Activated CD4-positive, alpha-beta T cell treated with anti-CD3 and anti-CD28 coated beads, Interleukin-2, Interleukin-4, amounts not matched to agents 100 ng/mL and 50 ng/mL, durations not matched to agents 16 hours and 8 hours (primary cell): ENCODE measurements at places on chromosomes 1 and 21.

DNA sequence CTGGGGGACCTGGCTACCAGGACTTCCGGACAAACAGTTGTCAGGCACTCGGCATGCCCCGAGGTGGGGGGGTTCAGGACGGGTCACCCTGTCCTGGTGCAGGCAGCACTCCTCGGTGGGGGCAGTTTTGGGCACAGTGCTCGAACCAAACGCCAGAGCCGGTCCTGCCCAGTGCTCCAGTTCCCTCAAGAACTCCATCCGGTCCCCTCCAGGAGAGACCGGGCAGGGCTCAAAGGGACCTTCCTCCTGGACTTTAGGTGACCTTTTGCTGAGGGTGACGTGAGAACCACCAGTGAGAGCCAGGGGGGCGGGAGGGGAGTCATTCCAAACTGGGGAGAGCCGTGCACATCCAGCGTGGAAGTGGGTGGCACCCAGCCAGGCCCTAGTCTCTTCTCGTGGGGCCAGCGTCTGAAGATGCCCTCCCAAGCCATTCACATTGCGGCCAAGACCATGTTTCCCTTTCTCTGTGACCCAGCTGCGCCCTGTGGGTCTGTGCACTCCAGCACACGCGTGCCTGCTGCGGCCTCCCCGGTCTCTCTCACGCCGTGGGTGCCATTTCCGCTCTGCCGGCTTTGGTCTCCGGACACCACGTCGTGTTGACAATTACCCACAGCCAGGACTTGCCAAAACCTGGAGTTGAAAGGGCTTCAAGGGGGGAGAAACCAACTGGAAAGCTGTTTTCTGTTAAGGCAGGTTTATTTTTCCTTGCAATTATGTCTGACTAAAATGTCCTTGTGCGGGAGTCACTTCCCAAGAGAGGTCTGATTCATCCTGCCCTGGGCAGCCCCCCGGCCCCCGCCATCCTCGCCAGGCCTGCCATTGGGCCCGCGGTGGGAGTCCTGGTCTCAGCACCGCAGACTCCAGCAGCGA, 178.8 kb upstream of the ARHGEF16 start:
- DNase-seq = no peak

DNA sequence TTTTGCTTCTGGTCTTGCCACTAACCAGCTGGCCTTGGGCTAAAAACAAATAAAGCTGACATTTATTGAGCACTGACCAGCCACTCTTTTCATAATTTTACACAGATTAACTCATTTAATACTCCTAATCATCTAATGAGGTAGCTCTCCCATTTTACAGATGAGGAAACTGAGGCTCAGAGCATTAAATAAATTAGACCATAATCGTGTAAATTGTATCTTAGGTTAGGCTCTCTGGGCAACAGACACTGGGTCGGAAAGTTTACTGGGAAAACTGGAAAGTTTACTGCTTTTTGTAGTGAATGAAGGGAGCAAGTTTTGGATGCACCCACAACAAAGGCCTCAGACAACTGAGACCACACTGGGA, 7.3 kb downstream of the BMP8B start:
- DNase-seq = no peak

DNA sequence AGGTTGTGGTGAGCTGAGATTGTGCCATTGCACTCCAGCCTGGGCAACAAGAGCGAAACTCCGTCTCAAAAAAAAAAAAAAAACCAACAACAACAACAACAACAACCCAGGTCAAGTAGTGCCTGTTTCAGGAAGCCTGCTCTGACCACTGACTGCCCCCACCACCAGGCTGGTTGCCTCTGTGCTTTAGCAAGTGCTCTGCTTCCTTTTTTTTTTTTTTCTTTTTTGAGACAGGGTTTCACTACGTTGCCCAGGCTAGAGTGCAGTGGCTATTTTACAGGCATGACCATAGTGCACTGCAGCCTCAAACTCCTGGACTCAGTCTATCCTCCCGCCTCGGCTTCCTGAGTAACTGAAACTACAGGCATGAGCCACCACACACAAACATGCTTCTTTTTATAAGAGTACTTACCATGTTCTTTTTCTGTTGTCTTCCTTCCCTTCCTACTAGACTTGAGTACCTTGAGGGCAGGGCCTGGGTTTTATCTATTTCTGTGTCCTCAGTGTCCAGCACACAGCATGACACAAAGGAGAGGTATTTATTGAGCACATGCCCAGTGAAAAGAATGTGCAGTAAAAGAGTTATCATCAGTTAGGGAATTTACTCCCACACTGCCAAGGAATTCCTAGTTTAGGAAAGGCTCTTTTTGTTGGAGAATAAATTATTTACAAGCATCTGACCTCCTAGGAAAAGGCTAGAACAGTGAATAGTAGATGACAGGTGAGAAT, 9.9 kb upstream of the COA7 start:
- no peak for DNase-seq

GRCh38 chr1:201173736-201174135, 16.9 kb upstream of the IGFN1 start:
- DNase-seq = no peak

DNA sequence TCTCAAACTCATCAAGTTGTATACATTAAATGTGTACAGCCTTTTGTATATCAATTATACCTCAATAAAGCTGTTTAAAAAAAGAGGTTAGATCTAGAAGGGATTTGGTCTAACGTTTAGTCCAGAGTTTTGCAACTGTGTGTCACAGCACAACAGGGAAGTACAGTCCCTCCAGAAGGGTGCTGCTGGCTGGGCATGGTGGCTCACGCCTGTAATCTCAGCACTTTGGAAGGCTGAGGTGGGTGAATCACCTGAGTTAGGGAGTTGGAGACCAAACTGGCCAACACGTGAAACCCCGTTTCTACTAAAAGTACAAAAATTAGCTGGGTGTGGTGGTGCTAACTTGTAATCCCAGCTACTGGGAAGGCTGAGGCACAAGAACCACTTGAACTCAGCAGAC, 78.3 kb upstream of the HAO2 start:
- no peak for DNase-seq

DNA sequence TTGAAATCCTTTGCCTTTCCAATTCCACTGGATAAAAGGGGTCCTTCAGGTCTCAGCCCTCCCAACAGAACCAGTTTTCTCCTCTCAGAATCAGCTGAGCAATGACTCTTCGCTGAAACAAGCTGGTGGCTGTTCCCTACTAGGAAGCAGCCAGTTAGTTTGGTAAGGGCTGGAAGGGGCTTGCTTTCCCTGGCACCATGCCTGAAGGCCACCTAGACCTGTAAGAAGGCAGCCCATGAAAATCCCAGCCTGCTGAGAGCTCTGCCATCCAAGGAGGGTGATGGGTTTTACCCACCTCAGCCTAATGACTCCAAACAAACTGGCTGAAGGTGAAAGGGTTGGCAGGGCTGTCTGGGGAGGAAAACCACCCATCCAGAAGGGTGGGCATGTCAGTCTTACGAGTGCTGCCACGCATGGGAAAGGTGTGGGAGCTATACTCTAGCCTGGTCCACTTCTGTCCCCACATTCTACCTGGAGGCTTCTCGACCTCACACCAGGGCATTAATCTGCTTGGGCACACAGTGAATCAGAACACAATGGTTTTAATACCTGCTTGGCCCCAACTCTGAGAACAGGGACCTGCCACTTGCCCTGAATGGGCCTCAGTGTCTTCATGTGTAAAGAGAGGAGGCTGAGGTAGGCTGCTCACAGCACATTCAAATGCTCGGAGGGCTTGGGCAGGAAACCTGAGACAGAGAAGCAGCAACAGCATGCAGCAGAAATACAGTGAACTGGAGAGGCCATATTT, 53.0 kb downstream of the CD46 start:
- no peak for DNase-seq

DNA sequence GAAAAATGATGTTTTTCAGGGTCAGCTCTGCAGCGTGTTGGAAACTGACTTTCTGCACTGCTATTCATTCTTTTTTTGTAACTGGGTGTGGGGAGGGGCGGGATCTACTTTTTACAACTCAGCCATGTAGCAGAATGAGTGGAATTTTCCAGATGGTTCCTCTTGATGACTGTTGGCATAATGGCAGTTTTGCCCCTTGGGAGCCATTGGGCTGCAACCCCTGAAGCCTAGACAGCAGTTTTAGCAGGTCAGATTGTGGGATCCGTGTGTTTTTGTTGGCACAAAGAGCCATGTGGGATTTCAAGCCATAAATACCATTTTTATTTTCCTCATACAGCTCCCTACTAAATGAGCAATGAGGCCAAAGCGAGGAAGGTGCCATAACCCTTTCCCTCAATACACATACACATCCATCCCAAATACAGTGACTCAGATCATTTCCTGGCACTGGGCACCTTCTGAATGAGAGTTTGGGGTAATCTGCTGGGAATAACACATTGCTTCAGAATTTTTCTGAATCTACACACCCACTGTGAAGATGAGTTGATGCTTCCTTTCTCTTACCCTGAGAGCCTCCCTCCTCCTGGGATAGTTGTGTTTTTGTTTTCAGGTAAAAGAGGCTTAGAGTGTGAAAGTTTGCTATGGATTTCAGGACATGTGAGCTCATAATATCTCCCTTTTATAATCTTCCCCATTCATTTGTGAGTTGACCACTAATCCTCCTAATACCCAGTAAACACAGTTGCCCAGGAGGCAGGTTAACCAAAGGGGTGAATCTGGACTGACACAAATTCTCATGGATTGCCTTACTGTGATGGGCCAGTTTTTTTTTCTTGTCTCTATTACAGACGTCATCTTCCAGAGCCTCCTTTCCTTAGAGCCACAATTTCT, 13.1 kb downstream of the S100A10 start:
- no peak for DNase-seq
